Hepatocyte (in vitro differentiated cells): ENCODE measurements at places on chromosomes 1 and 21. TPM values are rescaled to one million over a fixed set of nuclear protein-coding genes. Genes with fewer than 3 reads are reported as not detected.

LIN9 gene
- 2.9 TPM in 2 replicates for polyA plus RNA-seq

- DNase-seq: no peak
Measured at GRCh38 chr1:163927493-163927892, 605.7 kb downstream of the NUF2 start.

OR2L8 gene
- polyA plus RNA-seq: not detected in 2 replicates

DNA sequence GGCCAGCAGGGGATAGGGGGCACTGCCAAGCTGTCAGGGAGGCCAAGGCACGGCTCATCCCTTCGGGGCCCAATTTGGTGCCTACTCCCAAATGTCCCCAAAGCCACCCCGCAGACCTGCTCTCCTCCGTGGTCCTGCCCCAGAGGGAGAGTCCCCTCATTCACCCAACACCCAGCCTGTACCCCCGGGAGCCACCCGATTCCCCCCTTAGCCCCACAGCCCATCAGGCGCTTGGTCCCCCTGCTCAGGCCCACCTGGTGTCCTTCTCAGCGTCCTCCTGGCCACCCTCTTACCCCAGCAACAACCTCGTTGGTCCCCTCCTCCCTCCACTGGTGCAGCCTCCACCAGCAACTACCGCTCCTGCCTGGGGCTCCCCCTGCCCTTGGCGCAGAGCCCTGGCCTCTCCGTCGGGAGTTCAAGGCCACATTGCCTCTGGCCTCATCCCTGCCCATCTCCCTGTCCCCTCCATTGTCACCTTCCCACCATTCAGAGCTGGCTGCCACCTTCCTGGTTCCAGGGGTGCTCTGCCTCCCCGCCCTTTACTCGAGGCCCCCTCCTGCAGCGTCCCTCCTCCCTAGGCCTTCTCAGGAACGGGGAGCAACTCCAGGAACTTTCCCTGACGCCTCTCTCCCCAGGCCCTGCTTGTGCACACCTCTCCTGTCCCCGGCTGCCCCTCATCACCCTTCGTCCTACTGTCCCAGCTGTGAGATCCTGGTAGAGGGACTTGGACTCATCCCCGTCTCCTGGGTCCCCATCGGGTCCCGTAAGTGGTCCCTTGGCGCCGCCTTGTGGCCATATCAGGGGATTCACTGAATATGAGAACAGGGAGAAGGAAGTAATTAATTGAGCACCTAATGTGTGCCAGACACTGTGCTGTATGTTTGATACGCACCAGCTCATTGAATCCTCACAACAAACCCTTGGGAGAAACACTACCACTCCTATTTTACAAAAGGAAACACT, 73.9 kb downstream of the RAP1GAP start:
- peak; percentile 67 for DNase-seq

- no peak for DNase-seq
Measured at GRCh38 chr1:50038237-50038809, 14.6 kb upstream of the AGBL4 start.

DNA sequence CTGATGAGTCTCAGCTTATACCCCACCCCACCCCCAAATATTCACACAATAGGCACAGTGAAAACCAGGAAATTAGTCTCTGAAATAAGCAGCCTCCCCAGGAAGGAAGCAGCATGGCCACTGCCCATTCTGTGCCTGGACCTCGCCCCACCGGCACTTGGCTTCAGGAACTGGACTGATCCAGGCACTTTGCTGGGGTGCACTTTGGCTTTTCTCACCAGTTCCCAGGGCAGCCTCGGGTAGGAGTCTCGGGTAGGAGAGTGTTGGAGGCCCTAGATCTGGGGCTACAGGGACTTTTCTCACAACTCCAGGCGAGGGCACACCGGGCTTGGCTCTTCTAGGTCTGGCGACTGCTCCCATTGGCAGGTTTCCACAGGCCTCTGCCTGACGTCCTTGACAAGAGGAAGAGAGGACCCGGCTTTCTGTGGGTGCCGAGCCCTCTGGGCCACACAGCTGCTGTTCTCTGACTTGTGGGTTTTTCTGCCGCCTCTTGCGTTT, 18.7 kb downstream of the ADARB1 start:
- no peak for DNase-seq

DNA sequence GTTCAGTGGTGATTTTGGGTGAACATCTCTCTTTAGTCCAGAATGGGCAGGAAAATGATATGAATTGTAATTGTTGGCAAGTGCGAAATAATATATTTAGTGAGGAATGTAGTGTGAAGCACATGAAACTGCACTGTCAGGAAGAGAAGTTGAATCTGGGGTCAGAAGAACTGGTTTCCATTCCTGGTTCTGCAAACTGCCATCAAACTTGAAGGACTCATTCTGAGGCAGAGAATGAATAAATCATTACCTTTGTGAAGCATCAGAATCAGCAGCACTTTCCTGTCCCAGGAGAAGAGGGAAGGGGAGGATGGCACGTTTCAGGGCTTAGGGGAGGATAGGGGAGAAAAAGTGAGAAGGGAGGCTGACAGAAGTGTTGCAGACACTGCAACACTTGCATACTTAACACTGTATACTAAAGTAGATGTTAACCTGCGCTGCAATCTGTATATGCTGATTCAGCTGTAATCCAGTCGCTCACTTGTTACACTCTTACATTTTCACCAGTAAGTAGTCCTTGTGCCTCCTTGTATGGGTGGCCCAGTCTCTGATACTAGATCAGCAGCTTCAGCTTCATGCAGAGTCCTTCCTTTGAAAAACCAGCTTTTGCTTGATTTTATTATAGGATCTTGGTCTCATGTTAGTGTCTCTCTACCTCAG, 10.5 kb upstream of the RPTN start:
- DNase-seq: no peak

TMIGD3 gene
- 5.2 TPM in 2 replicates for polyA plus RNA-seq

MX2 gene
- polyA plus RNA-seq: 0.90 and 1.1 TPM in 2 replicates

DNA sequence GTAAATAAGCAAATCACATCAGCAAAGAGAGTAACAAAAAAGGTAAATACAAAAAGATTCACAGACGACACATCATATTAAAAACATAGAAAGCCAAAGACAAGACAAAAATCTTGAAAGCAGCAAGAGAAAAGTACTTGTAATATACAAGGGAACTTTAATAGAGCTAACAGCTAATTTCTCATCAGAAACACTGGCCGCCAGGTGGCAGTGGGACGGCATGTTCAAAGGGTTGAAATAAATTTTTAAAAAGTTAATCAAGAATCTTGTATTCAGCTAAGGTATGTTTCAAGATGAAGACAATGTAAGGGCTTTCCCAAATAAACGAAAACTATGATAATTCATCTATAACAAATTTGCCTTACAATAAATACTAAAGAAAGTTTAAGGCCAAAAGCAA, 358.1 kb downstream of the LRRIQ3 start:
- peak; percentile 12 for DNase-seq

TTC34 gene
- polyA plus RNA-seq: 0.13 and 0.55 TPM in 2 replicates
